ENCODE measurements at places on chromosomes 4 and X. TPM values are rescaled to one million over a fixed set of nuclear protein-coding genes. Genes with fewer than 3 reads are reported as not detected.

- H3K4me3 ChIP-seq: no peak overlapping the region
- no peaks in the 10 kb centered on the region for H3K36me3 ChIP-seq
- no peaks in the 10 kb centered on the region for H3K27me3 ChIP-seq
- H3K27ac ChIP-seq: no peak overlapping the region
- peaks cover 10% of the 10 kb centered on the region for H3K4me1 ChIP-seq
- DNase-seq: no peak
These were observed 370.6 kb upstream of the RPS6KA3 start for GRCh38 chrX:20637351-20637750.

The TMSB15C gene
- total RNA-seq: 15.5 TPM

DNA sequence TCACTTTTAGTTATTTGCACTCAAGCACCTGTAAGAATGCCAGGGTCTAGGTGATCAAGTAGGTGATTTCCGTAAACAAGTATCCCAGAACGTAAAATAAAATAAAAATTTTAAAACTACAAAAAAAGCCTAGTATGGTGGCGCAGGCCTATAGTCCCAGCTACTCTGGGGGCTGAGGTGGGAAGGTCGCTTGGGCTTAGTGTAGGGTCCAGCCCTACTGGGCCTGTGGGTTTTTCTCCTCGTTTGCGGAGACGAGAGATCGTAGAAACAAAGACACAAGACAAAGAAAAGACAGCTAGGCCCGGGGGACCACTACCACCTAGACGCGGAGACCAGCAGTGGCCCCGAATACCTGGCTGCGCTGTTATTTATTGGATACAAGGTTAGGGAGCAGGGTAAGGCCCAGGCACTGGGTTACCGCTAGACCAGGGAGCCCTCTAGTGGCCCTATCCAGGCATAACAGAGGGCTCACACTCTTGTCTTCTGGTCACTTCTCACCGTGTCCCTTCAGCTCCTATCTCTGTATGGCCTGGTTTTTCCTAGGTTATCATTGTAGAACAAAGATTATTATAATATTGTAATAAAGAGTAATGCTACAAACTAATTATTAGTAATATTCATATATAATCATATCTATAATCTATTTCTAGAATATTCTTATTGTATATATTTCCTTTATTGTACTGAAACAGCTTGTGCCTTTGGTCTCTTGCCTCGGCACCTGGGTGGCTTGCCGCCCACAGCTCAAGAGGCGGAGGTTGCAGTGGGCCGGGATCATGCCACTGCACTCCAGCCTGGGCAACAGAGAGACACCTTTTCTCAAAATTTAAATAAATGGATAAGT is 38.4 kb downstream of the SAGE1 start:
- no peaks in the 10 kb centered on the region for H3K27me3 ChIP-seq
- H3K4me1 ChIP-seq: no peaks in the 10 kb centered on the region
- H3K27ac ChIP-seq: no peak overlapping the region
- H3K4me3 ChIP-seq: no peak overlapping the region
- no peaks in the 10 kb centered on the region for H3K36me3 ChIP-seq
- DNase-seq: peak; percentile 28

The OTOP1 gene
- not detected for total RNA-seq

The RS1 gene
- total RNA-seq: not detected

The ATOH1 gene
- 0.36 TPM for total RNA-seq

DNA sequence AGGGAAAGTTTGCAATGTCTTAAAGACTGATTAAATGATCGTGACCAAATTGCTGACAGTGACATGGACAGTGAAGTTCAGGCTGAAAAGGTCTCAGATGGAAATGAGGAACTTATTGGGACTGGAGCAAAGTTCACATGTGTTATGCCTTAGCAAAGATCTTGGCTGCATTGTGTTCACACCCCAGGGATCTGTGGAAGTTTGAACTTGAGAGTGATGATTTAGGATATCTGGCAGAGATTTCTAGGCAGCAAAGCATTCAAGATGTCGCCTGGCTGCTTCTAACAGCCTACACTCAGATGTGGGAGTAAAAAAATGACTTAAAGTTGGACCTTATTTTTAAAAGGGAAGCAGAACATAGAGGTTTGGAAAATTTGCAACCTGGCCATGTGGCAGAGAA is 21.4 kb downstream of the SCARB2 start:
- H3K27me3 ChIP-seq: no peaks in the 10 kb centered on the region
- H3K27ac ChIP-seq: no peak overlapping the region
- peaks cover 41% of the 10 kb centered on the region for H3K36me3 ChIP-seq
- DNase-seq: no peak

The DBET gene
- not detected for total RNA-seq

DNA sequence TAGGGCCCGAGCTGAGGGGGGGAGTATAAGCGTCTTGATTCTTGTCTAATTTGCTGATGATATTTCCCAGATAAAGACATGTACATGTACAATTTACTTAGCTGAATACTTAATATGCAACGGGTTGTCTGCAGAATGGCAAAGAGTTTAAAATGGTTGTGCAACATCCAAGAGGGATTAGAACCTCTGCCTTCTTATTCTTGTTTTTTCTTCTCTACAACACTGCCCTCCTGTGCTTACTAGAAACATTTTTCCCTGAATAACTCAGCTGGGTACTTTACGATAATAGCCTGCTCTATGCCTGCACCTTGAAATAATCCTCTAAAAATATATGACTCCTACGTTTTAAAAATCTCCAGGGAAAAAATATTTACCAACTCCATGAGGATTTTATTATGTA is 41.8 kb downstream of the INTS12 start:
- H3K27ac ChIP-seq: no peak overlapping the region
- no peak for DNase-seq
- H3K27me3 ChIP-seq: no peaks in the 10 kb centered on the region
- H3K36me3 ChIP-seq: no peaks in the 10 kb centered on the region
- no peak overlapping the region for H3K4me3 ChIP-seq

The RAB33A gene
- total RNA-seq: 0.87 TPM

- H3K27ac ChIP-seq: no peak overlapping the region
- H3K36me3 ChIP-seq: no peaks in the 10 kb centered on the region
- no peak overlapping the region for H3K4me3 ChIP-seq
- no peaks in the 10 kb centered on the region for H3K27me3 ChIP-seq
These were observed 184.5 kb downstream of the GRIA2 start for GRCh38 chr4:157405070-157405469.

DNA sequence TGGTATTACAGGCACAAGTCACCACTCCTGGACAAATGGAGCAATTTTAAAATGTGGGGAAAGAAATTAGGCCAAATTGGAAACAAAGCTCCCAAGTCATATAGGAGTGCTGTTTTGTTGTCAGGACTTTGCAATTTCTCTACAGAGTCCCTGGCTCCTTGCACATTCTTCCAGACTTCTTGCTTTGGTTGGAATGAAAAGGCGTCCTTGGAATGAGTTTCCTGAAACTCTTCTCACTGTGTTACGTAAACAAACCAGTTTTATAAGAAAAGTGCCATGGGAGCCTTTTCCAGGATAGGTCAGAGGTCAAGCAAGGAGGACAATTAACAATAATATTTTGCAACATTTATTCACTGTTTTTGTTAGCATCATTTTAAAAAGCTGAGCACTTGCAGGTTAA is 32.4 kb upstream of the KIT start:
- H3K36me3 ChIP-seq: no peaks in the 10 kb centered on the region
- H3K4me1 ChIP-seq: peaks cover 10% of the 10 kb centered on the region
- H3K4me3 ChIP-seq: no peak overlapping the region
- H3K27me3 ChIP-seq: no peaks in the 10 kb centered on the region
- no peak for DNase-seq

- H3K27me3 ChIP-seq: no peaks in the 10 kb centered on the region
- no peaks in the 10 kb centered on the region for H3K36me3 ChIP-seq
- H3K4me1 ChIP-seq: peaks cover 5% of the 10 kb centered on the region
- no peak for DNase-seq
These were observed 33.1 kb downstream of the SMIM10L2A start for GRCh38 chrX:135454816-135455215.

The FMR1NB gene
- not detected for total RNA-seq

GRCh38 chrX:12945494-12945893 is 29.4 kb upstream of the TMSB4X start:
- peaks cover 36% of the 10 kb centered on the region for H3K4me1 ChIP-seq
- no peak overlapping the region for H3K4me3 ChIP-seq
- no peaks in the 10 kb centered on the region for H3K27me3 ChIP-seq
- no peak for DNase-seq
- peak overlapping the region; percentile 45 for H3K27ac ChIP-seq

DNA sequence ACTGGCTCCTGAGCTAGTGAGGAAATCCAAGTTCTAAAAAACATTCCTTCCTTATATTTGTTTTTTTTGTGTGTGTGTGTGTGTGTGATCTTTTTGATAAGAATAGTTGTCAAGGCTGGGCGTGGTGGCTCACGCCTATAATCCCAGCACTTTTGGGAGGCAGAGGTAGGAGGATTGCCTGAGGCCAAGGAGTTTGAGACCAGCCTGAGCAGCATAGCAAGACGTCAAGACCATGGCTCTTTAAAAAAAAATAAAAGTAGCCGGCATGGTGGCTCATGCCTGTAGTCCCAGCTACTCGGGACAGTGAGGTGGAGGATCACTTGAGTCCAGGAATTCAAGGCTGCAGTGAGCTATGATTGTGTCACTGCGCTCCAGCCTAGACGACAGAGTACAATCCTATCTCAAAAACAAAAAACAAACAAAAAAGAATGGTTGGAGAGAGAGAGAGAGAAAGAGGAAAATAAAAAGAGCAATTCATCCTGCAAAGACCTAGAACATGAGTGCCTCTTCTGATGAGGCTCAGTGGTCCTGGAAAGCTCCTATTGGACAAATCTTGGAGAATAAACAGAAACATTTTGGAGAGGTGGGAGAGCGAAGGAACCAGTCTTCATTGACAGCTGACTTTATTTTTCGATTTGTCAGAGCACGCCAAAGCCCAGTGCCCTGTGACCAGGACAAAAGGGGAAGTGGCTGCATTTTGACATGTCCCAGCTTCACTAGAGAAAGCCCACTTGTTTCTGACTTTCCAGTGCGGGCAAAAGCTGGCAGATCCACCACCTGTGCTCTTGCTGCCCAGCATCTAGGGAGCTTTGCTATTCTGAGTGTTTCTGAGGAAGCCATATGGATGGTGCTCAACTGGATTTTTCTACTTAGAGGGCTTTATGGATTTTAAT is 244.7 kb downstream of the PALLD start:
- DNase-seq: no peak
- no peak overlapping the region for H3K4me3 ChIP-seq
- H3K36me3 ChIP-seq: no peaks in the 10 kb centered on the region
- H3K27ac ChIP-seq: no peak overlapping the region

DNA sequence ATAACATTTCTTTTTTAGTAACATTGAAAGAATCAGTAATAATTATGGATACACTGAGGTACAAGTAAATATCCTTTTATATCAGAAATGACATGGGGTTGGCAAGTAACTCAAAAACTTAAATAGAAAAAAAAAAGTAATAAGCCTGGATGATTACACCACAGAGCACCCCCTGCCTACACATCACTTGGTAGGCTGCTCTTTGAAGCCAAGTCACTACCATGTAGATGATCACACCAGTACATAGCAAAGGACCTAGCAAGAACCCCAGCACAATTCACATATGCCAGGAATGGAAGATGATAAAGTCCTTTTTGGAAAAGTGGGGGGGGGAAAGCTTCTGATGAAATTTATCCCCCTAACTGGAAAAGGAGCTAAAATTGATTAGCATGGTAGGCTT is 56.9 kb downstream of the METTL14 start:
- no peak overlapping the region for H3K4me3 ChIP-seq
- H3K27ac ChIP-seq: no peak overlapping the region
- no peaks in the 10 kb centered on the region for H3K4me1 ChIP-seq
- peaks cover 6% of the 10 kb centered on the region for H3K36me3 ChIP-seq
- DNase-seq: no peak

The EGFL6 gene
- total RNA-seq: 0.29 TPM

GRCh38 chr4:166989886-166990285 is 244.4 kb downstream of the SPOCK3 start:
- H3K27me3 ChIP-seq: no peaks in the 10 kb centered on the region
- H3K27ac ChIP-seq: no peak overlapping the region
- H3K36me3 ChIP-seq: no peaks in the 10 kb centered on the region
- H3K4me3 ChIP-seq: no peak overlapping the region
- DNase-seq: no peak

The NXF2 gene
- total RNA-seq: not detected

GRCh38 chr4:83083925-83084475 is 30.5 kb downstream of the PLAC8 start:
- no peaks in the 10 kb centered on the region for H3K36me3 ChIP-seq
- no peak overlapping the region for H3K4me3 ChIP-seq
- DNase-seq: no peak
- H3K27me3 ChIP-seq: no peaks in the 10 kb centered on the region

GRCh38 chr4:8105306-8106100 is 53.1 kb downstream of the ABLIM2 start:
- no peak for DNase-seq
- H3K36me3 ChIP-seq: peaks cover 2% of the 10 kb centered on the region
- peaks cover 4% of the 10 kb centered on the region for H3K4me1 ChIP-seq
- no peak overlapping the region for H3K27ac ChIP-seq
- H3K4me3 ChIP-seq: no peak overlapping the region
- peaks cover 10% of the 10 kb centered on the region for H3K27me3 ChIP-seq

DNA sequence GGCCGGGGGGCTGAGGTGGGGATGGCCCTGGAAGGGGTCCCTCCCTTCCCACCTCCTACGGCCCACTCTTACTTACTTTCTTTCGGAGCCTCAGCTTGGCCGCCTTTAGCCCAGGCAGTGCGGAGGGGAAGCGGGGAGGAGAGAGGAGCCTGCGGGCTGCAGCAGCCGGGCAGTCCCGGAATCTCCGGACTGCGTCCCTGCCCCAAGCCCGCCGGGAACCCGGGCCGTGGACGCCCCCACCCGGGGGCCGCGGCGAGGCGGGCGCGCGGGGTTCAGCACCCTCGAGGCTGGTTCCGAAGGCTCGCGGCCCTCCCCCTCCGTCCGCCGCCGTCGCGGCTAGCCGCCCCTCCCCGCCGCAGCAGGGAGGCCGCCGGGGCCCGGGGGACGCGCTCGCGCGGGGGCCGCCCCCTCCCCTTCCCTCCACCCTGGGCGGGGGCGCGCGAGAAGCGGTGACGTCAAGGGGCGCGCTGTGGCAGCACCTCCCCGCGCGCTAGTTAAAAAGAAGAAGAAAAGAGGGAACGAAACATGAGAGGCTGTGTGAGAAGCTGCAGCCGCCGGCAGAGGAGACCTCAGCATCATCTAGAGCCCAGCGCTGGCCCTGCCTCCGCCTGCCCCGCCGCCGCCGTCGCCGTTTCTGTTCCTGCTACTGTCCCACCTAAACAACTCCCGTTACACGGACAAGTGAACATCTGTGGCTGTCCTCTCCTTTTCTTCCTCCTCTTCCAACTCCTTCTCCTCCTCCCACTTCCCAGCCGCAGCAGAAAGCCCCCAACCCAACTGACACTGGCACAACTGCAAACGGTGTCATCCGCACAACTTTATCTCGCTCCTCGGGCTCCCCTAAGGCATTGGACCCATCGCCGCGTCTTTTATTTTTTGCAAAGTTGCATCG is at the start of gene HHIP:
HHIP (plus strand) TSS at position 526 of the 892 bp plus-strand sequence. CDS start 520 bp downstream, outside the sequence.
- peak within 1 kb of the TSS; percentile 71 for H3K27ac ChIP-seq
- H3K36me3 ChIP-seq: no peaks in the 10 kb centered on the region
- H3K4me3 ChIP-seq: peak within 1 kb of the TSS; percentile 76
- H3K4me1 ChIP-seq: peaks cover 30% of the 10 kb centered on the region

The NAP1L3 gene
- total RNA-seq: 7.8 TPM

All from progenitor cell of endocrine pancreas (in vitro differentiated cells).